ENCODE measurements at places on chromosomes 1 and 21.

DNA sequence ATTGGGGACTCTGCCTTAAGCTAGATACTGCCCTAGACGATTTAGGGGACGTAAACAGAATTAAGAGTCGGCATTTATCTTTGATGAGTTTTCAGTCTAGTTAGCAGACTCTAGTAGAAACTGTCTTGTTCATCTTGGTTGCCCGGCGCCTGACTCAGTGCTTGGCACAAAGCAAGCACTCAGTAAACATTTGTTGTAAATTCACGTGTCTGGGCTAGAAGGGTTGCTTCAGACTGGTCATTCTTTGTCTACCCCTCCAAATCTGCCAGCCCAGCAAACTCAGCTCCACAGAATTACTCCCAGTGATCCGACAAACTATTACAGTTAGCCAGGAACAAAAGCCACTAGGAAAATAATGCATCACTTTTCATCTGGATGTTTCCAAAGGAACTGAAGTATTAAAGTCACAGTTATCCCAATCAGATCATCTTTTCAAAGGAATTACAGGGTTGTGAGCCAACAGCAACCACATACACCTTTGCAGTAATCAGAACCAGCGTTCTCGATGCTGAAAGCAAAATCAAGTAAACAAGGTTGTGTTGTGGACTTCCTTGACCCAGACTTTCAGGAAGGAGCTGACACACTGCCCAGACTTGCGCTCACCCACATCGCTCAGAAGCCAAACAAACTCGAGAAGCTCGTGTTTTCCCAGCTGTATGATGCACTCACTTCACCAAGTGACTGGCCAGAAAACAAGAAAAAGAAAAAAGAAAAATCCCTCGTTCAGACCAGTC, 66.5 kb upstream of the GADD45A start:
- no peak for DNase-seq

DNA sequence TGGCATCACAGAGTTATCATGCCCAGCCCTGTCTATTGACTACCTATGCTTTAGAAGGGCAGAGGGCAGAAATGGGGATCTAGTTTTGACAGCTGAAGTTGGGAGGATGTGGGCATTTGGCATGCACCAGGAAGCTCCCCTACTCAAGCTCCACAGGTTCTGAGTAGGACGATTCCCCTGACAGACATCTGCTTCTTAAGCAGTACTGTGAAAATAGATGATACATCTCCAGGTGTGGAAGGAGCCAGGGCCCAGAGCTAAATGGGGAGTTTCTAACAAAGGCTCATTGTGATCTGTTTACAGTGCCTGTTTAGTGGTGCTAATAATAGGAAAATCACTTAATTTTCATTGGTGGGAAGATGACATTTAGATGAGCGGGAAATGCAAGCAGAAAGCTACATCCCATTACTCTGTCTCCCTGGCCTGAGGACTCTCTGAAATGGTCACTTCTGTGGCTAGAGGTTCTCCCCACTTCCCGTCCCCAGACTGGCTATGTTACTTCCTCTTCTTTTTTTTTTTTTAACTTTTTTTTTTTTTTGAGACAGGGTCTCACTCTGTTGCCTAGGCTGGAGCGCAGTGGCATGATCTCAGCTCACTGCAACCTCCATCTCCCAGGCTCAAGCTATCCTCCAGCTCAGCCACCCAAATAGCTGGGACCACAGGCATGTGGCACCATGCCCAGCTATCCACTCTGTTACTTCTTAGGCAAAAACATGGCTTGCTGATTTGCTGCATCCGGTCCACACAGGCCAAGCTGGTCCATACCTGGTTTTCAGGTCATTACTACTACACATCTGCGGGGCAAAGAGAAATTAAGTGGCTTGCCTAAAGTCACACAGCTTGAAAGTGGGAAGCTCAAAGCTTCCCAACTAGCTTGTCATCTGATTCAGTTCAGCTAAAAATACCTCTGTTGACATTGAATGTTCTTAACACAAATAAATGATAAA, 23.2 kb upstream of the CNIH3 start:
- peak; percentile 57 for DNase-seq

- DNase-seq = peak; percentile 39
These were observed 72.6 kb upstream of the TARDBP start for GRCh38 chr1:10939654-10940450.

- no peak for DNase-seq
These were observed 3.4 kb downstream of the RIPK4 start for GRCh38 chr21:41763398-41763931.

GRCh38 chr1:154859786-154860155, 10.3 kb downstream of the KCNN3 start:
- no peak for DNase-seq

- peak; percentile 18 for DNase-seq
These were observed 6.5 kb downstream of the SLC30A7 start for GRCh38 chr1:100902365-100902764.

DNA sequence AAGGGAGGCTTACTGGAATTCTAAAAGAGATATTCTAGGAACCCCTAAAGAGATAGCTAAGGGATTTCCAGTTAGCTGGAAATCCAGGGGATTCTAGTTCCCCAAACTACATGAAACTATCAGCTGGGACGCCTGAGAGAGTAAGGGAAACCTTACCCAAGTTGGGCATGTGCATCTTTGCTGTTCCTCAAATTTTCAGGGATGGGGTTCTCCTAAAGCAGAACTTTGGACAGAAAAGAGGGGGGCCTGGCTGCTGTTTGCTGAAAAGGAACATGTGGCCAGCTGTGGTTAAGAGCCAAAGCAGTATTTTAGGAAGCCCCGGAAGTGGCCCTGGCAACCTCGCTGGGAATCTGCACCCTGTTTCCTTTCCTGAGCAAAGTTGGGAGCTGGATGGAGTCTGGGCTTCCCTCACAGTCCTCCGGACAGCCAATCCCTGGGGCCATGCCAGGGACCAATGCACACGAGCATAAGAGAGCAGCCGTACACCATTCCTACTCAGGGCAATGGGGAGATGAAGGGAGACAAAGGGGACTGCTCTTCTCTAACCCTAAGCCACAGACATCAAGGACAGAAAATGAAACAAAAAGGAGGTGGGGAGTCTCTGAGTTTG, 154.3 kb downstream of the PLXNA2 start:
- DNase-seq = no peak

GRCh38 chr21:39388811-39389155, 39.9 kb upstream of the HMGN1 start:
- DNase-seq = no peak

All from hematopoietic multipotent progenitor cell treated with erythropoietin and hydrocortisone succinate and interleukin-3 and kit ligand, for 4 days (in vitro differentiated cells).